ENCODE measurements at places on chromosomes 7 and 10. TPM values are rescaled to one million over a fixed set of nuclear protein-coding genes. Genes with fewer than 3 reads are reported as not detected.

The CEP55 gene
- 1.0 TPM for polyA plus RNA-seq

The HOXA5 gene
- polyA plus RNA-seq, result 1.6 TPM

The PNLIPRP1 gene
- polyA plus RNA-seq, result 0.23 TPM

The PTPRN2 gene
- 7.0 TPM for polyA plus RNA-seq
